Central memory CD8-positive, alpha-beta T cell (primary cell): ENCODE measurements at places on chromosomes 4 and X.

- DNase-seq = no peak
Measured at GRCh38 chrX:50054147-50054546, 131.8 kb downstream of the CLCN5 start.

DNA sequence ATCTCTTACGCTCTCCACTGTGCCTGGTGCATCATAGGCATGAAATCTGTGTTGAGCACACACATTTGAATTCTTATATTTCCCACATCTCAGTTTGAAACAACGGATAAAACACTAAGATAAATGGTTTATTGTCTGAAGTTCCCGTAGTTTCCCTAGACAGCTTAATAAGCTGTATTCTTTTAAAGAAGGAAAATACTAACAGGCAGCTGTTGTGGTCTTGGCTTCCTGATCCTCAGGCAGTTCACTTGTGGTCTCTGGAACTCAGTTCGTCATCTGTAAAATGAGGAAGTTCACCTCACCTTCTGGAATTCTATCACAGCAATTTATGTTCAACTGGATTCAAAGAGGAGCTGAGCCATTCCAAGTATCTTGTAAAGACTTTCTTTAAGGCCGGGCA, 1805.6 kb upstream of the TENM3 start:
- no peak for DNase-seq

- DNase-seq = no peak
Measured at GRCh38 chr4:123352240-123352945, 44.2 kb upstream of the SPRY1 start.

GRCh38 chr4:29972121-29972520, 748.0 kb upstream of the PCDH7 start:
- no peak for DNase-seq

- DNase-seq = no peak
Measured at GRCh38 chr4:55965585-55965984, 16.8 kb downstream of the CEP135 start.

- no peak for DNase-seq
Measured at GRCh38 chr4:84849051-84849640, 117.3 kb downstream of the WDFY3 start.

DNA sequence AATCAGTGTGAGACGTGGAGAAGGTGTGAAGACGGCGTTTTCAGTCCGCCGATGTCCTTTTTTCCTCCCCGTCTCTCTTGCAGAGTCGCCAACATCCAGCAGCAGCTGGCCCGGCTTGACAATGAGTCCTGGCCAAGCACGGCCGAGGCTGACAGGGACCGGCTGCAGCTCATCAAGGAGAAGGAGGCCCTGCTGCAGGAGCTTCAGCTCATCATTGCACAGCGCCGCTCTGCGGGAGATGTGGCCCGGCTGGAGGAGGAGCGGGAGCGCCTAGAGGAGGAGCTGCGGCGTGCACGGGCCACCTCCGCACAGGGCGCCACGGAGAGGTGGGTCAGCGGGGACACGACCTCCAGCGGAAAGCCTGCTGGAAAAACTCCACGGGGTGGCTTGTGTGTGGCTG, 47.1 kb upstream of the CLCN4 start:
- no peak for DNase-seq

DNA sequence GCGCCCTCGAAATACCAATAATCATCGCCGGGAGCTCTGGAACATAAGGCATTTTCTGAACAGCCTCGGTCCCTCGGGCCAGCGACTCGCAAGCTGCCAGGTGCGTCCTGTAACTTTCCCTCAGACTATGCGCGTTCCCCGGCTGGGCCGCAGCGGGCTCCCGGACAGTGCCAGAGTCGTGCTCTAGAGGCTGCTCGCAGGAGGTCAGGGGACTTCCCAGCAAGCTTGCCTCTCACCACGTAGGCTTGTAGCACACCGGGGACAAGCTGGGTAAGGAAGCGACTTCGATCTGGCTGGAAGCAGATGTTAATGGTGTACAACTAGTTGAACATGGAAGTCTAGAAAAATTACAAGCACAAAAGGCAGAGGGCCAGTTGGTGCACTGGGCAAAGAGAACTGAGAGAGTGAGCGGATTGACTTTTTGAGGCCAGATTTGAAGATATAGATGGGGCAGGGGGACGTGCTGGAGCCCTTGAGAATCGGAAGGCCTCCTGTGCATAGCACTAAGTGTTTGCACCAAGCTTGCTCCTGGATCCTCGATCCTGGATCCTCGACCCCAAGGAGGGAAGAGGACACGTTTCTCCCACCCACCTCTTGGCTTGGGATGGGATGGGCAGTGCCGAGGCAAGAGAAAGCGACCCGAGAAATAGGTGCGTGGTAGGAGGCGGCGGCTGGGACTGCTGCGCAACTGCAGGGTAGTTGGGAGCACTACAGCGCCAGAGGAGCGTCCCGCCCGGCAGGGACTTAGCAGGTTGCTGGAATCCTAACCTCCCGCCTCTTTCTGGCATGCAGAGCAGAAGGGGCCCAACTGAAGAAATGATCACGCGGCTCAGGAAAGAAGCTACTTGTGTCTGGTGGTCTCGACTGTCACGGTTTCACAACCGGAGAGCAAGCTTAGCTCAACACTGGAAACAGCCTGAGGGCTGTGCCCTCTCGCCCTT, 19.9 kb upstream of the ZIC3 start:
- no peak for DNase-seq

DNA sequence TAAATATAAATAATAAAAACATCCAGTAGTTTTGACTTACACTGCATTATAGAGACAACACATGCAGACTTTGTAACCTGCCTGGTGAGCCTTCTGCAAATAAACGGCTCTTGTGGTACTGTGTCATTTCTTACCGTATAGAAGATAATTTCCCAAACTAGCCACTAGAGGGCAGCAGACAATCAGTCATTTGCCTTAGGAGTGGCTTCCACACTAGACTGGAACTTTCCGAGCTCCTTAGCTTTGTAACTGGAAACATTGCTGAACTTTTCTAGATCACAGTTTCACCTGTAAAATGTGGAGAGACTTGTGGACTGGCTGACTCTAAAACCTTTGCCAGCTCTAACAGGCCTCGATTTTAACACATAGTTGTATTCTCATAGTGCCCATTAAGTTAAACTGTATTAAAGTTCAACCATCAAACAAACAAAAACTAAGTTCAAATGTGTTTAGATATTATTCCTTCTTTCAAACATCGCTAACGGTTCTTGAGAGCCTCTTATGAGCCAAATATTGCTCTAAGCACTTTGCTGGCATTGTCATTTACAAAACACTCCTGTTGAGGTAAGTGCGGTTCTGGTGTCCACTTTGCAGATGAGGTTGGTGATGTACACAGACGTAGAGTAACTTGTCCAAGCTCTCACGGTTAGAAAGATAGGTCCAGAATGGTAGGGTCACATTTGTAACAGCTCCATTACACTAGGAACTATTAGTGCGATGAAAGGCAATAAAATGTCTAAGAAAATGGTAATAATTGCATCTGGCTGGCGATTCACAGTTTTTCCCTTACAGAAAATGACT, 345.5 kb downstream of the ANK2 start:
- DNase-seq = no peak

DNA sequence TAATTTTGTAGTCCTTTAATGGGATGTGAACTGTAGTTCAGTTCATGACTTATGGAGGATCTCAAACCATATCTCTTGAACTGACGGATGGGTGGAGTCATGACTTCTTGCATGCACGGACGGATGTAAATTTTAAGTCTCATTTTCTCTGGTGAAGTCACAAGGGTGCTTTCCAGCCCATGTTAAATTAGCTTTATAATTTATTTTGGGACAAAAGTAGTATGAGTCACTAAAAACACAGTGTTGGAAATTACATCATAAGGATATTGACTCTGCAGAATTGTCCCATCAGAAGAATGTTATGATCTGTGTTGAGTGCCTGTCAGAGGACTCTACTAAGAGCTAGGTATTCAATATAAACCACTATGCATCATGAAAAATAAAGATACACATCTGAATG, 6.8 kb upstream of the PAGE5 start:
- no peak for DNase-seq

GRCh38 chrX:151396042-151396824, 773 bp upstream of the VMA21 start:
- DNase-seq = no peak

- no peak for DNase-seq
Measured at GRCh38 chrX:54044877-54045338, 635 bp upstream of the PHF8 start.

GRCh38 chr4:154254999-154255398, 236.6 kb downstream of the DCHS2 start:
- no peak for DNase-seq

DNA sequence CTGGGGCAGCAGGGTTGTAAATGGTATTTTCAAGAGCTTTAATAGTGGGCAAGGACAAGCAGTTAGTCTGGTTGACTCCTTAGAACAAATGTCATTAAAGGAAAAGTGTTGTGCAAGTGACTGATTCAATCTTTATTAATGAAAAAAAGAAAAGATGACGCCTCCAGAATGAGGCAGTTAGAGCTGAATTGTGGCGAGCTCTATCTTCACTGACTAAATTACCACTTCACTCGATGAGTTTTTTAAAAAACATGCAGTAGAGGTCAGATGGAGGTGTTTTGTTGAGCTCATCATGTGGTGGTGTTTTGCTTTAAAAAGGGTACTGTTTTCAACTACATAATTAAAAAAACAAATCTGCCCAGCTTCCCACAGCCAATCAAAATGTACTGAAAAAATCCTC, 28.1 kb upstream of the TENM3 start:
- no peak for DNase-seq

GRCh38 chr4:77845400-77845799, 17.2 kb upstream of the MRPL1 start:
- no peak for DNase-seq

- no peak for DNase-seq
Measured at GRCh38 chr4:44983083-44983482, 256.7 kb upstream of the GNPDA2 start.

DNA sequence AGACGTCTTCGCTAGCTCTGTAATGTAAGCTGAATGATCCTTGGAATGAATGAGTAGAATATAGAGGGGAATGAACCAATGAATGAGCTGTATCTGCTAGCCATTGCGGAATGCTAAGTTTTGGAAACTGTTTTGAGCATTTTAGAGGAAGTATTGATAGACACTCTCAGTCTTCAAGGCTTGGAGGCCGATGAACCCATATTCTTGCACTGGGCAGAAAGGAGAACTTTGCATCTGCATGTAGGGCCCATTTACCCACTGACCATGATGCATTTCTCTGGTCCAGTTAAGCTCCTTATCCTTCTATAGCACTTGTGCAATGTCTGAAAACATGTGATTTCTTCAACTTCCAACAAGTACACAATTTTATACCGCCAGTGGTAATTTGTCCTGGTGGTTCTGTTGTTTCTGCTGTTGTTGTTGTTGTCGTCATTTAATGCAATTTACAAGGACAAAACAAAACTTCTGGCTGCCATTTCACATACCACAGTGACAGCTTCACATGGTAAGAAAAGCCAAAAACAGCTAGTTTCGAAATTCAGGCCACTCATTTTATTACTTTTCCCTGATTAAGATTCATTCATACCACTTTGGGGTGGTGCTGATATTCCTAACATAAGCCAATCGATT, 85.0 kb upstream of the MTM1 start:
- DNase-seq = no peak

DNA sequence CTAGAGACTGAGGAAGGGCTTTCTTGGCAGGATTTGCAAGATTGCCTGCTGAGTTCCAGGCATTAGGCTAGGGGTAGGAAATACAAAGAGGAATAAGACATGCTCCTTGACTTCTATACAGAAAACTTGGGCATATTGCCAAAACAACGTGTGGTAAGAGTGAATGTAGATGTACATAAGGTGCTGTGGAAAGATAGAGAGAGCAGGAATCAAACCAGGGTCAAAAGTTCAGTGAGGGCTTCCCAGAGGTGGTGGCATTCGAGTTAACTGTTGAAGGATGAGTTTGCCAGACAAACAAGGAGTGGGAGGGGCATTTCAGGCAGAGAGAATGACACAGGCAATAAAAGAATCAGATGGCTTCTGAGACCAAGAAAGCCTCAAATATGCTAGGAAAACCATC, 187.9 kb downstream of the KDR start:
- DNase-seq = no peak

GRCh38 chrX:109716431-109717028, 16.5 kb downstream of the ACSL4 start:
- DNase-seq = no peak

GRCh38 chr4:187603093-187604025, 392.2 kb upstream of the ZFP42 start:
- DNase-seq = no peak

GRCh38 chrX:130575831-130576389, 174.1 kb downstream of the RBMX2 start:
- no peak for DNase-seq

DNA sequence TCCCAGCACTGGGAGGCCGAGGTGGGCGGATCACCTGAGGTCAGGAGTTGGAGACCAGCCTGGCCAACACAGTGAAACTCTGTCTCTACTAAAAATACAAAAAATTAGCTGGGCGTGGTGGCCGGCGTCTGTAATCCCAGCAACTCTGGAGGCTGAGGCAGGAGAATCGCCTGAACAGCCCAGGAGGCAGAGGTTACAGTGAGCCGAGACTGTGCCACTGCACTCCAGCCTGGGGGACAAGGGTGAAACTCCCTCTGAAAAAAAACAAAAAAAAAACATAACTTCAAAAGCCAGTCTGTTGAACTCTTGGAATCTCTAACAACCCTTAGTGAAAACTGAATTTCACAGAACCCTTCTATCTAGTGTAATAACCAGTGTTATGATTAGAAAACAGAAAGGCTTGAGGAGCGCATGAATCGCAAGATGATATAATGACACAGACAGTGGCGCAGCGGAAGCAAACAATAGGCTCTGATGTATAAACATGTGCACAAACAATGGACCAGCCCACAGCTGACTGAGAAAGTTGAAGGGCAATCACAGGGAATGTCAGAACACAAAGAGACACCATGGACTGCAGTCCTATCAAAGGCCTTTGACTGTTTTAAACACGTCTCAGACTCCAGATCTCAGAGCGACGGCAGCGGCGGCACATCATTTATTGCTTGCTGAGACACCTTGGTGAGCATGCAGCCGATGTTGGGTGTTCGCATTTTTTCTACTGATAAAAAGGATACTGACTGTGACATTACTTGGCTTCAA, 81.6 kb downstream of the NSUN7 start:
- no peak for DNase-seq

GRCh38 chr4:121375262-121375661, 5.6 kb downstream of the QRFPR start:
- DNase-seq = no peak

DNA sequence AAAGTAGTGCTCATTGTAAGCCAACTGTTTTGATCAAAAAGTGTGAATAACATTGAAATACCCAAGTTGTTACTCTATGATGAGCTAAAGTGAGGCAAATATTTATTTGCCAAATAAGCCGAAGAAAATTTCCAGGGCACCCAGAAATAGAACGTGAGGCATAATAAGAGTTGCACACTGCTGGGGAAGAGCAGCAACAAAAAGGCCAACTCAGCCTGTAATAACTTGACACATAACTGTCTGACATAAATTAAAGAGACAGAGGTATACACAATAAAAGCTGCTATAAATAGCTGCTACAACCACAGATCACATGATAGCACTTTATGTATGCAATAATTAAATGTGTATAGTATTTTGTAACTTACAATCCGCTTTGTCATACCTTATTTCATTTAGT, 2.0 kb upstream of the ABCB7 start:
- DNase-seq = no peak
